ENCODE measurements at places on chromosomes 13 and 19.

GRCh38 chr19:29364224-29364726 is 151.3 kb upstream of the UQCRFS1 start:
- no peak for DNase-seq

- DNase-seq = no peak
These were observed 5.4 kb upstream of the LGALS13 start for GRCh38 chr19:39596911-39597310.

- peak; percentile 65 for DNase-seq
These were observed 7.5 kb upstream of the TSHZ3 start for GRCh38 chr19:31356587-31357314.

GRCh38 chr19:2034729-2035589 is 16.1 kb downstream of the MKNK2 start:
- peak; percentile 53 for DNase-seq

DNA sequence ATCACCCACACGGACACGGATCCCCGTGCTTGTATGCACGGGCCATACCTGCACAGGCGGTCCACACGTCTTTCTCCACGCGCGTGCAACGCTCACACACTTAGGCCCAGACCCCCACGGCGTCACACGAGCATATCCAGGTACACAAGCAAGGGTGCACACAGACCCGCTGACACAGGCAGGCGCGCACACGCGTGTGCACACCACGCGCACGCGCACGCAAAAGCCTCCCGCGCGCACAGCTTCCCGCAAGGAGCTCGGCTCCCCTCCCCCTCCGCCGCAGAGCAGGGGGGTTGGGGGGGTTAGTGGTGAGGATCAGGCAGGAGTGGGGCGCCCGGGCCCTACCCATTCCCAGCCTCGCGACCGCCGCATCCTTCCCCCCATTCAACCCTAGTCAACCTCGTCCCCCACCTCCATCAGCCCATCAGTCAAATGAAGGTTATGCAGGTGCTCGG is 407 bp downstream of the RAB3A start:
- peak; percentile 33 for DNase-seq

DNA sequence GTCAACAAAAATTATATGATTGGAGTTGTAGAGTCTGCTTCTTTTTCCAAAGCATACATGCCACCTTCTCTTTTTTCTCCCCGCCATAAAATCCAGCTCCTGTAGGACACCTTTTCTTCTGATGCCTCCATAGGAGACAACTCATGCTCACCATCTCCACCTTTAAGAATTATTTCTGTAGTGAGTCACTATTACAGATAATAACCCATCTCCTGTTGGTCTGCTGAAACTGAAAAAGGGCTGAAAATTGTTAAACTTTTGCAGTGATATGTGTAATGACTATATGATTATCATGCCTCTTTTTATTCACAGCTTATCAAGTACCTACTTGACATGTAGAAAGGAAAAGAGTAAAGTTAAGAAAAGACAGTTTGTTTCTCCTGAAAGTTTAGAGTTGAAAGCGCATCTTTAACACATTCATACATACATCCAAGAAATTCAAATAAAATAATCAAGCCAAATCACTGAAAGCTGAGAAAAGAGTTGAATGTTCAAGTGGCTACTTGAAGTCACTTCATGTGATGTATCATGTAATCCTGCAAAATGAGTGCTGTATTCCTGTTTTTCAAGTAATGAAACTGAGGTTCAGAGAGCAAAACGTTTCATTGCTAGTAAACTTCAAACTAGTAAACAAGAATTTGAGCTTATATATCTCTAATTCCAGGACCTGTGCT is 35.5 kb upstream of the LPAR6 start:
- no peak for DNase-seq

- DNase-seq = no peak
These were observed 15.4 kb downstream of the DNASE2 start for GRCh38 chr19:12865746-12866415.
